ENCODE measurements at places on chromosomes 11 and 22.

GRCh38 chr11:86097980-86098379 lies 29.1 kb upstream of the PICALM start:
- DNase-seq = no peak

DNA sequence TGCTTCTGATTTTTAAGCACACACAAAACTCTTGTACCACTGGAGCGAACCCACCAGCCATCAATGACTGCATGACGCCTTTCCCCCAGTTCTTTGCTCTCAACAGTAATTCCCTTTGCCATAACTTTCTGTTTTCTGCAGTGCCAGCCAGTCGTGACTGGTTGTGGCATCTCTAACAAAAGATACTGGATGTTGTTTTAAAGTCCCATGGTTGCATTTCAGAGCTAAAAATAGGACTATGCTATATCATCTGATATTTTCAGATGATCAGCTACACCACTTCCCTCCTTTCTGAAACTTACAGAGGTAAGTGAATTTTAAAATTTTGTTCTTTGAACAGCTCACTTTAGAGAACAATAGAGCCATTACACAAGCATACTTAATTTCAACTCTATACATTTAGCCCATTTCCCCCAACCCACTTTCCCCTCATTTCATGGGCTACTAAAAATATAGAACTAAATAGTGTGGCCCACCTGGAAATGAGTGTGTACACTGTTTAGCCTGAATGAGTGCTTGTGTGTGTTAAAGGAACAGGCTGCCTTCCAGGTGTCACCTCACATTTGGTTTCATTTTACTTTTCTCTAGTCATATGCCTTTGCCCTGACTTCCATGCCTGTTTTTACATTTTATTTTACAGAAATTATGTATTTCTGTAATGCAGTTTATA lies 136.9 kb upstream of the ZC3H12C start:
- no peak for DNase-seq

- no peak for DNase-seq
Observed at GRCh38 chr11:35303596-35304385, 115.6 kb downstream of the SLC1A2 start.

GRCh38 chr11:96012086-96012824 lies 88.3 kb upstream of the MTMR2 start:
- DNase-seq = peak; percentile 22

DNA sequence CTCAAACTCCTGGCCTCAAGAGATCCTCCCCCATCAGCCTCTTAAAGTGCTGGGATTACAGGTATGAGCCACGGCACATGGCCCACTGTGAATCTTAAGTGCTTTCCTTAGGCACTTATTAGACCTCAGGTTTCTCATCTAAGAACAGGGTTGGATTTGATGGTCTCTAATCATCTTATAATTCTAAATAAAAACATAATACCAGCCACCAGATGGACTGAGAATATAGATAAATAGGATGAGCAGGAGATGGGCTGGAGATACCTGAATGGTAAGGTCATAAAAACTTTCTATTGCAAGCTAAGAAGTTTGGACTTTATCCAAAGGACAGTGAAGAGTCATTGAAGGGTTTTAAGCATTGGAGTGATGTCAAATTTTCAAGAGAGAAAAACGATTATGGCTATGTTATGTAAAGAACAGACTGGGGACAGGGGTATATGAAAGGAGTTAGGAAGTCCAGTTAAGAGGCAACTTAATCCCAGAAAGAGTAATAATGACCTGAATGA lies 85.2 kb downstream of the RELT start:
- DNase-seq = no peak

DNA sequence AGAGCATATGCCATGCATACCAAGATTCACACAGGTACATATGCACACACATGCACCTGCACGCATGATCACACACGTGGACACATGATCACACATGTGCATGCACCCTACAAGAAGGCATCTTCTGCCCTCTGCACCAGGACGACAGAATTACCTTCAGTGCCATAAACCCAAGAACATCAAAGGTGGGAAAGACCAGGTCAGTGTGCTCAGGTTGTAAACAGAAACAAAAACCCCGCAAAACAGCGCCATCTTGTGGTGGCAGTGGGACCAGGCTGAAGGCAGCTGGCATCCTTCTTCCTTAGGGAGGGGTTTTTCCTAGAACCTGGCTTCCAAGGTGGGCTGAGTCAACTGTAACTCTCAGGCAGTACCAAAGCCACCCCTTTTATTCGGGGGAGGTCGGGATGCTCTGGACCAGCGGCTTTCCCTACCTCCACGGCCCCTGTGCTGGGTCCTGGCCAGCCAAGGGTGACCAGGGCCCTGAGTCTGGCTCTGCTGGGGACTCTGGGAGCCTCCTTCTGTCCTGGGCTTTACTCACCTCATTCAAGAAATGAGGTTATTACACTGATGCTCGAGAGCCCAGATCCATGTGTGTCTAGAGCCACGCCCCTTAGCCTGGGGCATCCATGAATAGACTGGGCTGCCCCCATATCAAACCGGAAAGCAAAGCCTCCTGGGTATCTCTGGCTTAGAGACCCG lies 69.4 kb upstream of the FGF3 start:
- peak; percentile 55 for DNase-seq

DNA sequence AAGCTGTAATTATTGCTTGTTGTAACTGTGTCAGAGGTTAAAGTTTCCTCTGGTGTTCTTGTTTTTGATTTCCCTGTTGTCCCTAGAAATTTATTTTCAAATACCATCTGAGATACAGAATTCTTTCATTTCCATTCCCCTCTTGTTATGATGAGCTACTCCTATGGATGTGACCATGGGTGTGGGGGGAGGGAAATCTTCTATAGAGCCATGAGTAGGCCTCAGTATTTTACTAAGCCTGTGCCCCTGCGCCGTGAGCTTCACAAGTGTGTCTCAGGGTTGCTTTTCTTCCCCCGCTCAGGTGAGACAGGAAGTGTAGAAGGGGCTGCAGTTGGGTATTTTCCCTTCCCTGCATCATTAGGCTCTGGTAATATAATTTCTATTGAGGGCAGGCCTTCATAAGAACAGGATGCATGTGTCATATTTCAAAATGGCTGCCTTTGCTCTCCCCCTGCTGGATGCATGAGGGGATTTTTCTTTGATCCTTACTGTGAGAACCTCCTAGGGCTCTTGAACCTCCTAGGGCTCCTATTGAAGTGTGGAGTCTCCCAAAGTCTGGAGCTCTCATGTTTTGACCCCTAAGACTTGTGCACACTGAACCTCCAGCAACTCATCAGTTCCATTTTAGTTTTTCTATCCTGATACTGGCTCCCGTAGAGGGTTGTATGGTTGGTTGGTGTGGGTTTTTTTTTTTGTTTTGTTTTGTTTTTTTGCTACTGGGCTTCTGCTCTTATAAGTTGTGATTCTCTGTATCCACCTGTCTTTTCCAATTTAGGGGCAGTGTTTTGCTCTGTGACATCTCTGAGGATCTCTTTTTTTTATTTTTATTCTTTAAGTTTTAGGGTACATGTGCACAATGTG lies 658.2 kb downstream of the NTM start:
- no peak for DNase-seq

GRCh38 chr22:37383341-37383740 lies 43.9 kb downstream of the ELFN2 start:
- DNase-seq = no peak

DNA sequence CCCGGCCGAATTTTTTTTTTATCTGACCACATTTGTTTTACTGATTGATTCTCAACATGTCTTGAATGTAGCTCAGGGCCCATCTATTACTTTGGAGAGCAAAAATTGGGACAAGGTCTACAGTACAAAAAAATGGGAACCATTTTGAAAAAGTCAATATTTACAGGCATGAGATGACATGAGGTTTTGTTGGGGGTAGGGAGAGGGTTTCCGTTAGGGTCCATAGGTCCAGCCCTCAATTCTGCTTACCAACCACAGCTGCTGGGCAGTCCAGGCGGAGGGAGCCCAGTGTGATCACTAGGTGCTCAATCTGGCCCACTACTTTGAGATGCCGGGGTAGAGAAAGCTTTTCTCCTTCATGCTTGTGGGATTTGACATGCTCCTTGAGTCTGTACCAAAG lies 18.3 kb downstream of the NRIP3 start:
- DNase-seq = no peak

- DNase-seq = no peak
Observed at GRCh38 chr11:62409831-62410230, 9.0 kb upstream of the SCGB1A1 start.

- no peak for DNase-seq
Observed at GRCh38 chr22:28600546-28601143, 79.0 kb downstream of the TTC28 start.

DNA sequence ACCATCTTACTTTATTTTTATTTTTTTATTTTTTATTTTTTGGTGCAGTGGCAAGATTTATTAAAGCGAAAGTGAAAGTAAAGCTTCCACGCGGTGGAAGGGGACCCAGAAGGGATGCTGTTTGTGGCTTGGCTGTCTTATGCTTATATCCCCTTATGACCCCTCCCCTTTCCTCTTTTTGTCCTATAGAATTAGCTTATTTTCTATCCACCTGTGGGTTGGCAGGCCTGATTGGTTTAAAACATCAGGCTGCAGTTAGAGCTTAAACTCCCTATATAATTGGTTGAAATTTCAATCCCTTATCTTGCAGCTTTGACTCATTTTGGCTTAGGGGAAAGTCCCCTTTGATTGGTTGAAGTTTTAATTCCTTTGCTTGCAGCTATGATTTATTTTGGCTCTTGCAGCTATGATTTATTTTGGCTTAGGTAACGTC lies 50.5 kb downstream of the NNMT start:
- DNase-seq = no peak

GRCh38 chr22:24420072-24420976 lies 7.1 kb upstream of the ADORA2A start:
- DNase-seq = no peak

DNA sequence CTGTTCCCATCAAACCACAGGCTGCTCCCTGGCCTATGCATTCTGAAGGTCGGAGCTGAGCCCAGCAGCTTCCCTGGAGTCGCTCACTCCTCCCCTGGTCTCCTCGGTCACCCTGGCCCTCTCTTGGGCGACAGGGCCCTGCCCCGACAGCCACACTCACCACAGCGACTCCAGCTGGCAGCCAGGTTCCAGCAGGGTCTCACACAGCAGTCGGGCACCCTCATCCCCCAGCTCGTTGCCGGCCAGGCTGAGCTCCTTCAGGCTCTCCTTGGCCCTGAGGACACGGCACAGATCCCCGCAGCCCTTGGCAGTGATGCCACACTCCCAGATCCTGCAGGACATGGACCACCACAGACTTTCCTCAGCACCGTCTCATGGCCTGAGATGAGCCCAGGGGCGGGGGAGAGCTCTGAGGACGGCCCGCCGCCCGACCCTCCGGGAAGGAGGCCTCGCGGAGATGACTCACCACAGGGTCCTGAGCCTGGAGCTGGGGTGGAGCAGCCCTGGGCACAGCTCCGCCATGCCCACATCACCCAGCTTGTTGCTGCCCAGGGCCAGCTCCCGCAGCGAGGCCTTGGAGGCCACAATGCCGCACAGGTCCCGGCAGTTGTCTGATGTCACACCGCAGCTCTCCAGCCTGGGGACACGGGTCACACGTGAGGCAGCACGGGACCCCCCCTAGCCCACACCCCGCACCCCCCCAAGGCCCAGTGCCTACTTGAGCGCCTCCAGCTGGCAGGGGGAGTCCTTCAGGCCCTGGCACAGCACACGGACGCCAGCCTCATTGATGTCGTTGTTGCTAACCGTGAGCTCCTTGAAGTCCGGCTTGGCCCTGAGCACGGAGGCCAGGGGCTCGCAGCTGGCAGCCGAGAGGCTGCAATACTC lies 8.5 kb downstream of the RNH1 start:
- DNase-seq = no peak

GRCh38 chr11:66050581-66051231 lies 1.5 kb upstream of the SF3B2 start:
- no peak for DNase-seq

GRCh38 chr22:48715511-48715910 lies 1112.2 kb downstream of the BRD1 start:
- no peak for DNase-seq

DNA sequence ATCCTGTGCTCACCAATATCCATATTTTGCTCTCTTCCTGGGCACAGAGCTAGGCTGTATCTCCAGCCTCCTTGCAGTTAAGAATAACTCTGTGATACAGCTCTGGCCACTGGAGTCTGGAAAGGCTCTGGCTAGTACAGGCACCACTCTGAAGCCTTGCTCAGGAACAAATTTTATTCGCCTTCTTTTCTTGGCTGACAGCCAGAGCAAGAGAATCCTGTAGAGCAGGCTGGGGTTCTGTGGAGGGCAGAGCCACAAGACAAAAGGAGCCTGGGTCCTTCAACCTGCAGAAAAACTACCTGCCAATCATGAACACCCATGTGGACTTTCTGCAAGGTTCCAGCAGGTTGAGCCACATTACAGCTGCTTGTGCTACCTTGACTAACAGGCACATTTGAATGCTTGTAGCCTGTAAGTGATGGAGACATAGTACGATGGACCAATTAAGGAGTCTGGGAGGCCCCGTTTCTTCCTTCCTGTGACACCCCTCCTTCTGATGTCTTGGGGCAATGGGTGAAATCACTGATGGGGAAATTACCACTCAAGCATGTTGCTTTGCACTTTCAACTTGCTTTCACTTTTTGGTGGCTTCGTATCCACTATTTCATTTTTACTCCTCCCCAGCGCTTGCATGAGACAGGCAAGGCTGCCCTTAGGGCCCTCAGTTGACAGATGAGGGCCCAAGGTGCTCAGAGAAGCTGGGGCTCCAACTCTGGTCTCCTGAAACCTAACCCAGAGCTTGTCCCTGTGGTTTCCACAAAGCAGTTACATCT lies 267.2 kb upstream of the SYN3 start:
- no peak for DNase-seq

DNA sequence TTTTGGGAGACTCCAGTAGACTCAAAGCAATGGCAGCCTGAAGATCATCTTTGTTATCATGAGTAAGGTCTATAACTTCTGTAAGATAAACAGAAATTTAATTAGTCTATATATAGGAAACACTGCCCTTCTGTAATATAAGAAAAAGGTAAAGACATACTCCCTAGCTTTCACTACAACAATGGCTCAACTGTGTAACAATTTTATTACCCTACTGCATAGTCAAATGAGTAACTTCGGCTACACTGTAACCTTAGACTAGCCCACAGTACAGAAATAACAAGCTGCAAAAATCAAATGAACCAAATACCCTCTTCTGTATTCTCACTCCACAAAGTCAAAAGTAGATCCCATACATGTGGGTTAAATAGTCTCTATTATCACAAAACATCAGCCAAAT lies 33.7 kb downstream of the USP28 start:
- DNase-seq = no peak

DNA sequence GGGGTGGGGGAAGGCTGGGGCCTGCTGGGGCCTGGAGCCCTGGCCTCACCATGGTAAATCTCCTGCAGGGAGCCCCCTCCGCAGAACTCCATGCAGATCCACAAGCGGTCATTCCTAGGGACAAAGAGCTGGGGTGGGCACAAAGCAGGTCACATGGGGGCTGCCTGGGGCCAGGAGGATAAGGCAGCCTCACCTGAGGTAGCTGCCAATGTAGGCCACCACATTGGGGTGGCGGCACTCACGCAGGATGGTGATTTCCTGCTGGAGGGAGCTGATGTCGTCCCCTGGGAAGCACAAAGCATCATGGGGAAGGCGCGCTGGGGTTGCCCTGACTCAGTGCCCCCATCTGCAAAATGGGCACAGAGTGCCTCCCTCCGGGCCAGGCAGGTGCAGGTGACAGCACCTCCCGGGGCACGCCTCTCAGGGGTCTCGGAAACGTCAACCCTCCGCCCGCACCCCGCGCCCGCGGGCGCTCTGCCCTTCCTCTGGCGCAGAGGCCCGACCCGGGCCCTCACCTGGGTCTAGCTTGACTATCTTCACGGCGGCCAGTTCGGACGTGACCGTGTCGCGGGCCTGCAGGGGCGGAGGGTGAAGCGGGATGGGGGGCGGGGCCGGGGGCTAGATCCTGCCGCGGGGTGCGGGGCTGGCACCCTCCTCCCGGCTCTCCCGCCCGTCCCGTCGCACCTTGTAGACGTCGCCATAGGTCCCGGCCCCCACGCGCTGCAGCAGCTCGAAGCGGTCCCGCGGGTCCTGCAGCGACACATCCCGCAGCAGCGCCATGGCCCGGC lies 450 bp downstream of the MAP4K2 start:
- DNase-seq = peak; percentile 59

Measured in stimulated activated naive CD4-positive, alpha-beta T cell treated with Interleukin-2 at 50 U/mL for 16 hours (primary cell).